Renal cortical epithelial cell (primary cell): ENCODE measurements at places on chromosomes 6 and 20. TPM values are rescaled to one million over a fixed set of nuclear protein-coding genes. Genes with fewer than 3 reads are reported as not detected.

- DNase-seq: peak; percentile 11
These were observed 9.0 kb downstream of the EXOC2 start for GRCh38 chr6:683742-684440.

The PMEPA1 gene
- 99.2 and 159 TPM in 2 replicates for total RNA-seq

The HAO1 gene
- 0.05 TPM in 1 of 2 replicates, not detected in the other for total RNA-seq

GRCh38 chr6:147769496-147770087 is 261.1 kb downstream of the SAMD5 start:
- peak; percentile 45 for DNase-seq

GRCh38 chr6:47603995-47604394 is 94.4 kb upstream of the ADGRF4 start:
- no peak for DNase-seq

DNA sequence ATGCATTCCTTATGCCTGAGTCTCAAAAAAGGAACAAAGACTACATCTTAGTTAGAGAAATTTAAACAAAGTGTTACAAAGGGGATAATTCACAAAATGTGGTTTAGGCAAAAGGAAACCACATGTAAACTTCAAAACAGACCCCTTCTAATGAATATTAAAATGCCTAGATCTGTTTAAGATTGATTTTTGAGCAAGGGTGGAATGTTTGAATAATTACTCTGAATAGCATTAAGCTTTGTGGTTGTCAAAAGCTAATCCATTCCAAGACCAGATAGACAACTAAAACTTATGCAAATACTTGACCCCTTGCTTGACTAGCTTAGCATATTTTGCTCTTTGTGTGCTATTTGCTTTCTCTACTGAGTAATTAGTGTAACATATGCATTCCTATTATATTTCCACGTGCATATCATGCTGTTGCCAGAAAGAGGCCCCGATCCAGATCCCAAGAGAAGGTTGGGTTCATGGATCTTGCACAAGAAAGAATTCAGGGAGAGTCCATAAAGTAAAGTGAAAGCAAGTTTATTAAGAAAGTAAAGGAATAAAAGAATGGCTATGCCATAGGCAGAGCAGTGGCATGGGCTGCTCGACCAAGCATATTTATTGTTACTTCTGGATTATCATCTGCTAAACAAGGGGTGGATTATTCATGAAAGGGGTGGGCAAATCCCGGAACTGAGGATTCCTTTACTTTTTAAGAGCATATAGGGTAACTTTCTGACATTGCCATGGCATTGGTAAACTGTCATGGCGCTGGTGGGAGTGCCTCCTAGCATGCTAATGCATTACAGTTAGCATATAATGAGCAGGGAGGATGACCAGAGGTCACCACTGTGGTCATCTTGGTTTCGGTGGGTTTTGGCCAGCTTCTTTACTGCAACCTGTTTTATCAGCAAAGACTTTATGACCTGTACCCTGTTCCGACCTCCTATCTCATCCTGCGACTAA is 1193.4 kb upstream of the EYS start:
- no peak for DNase-seq
